ENCODE measurements at places on chromosomes 1 and 21. TPM values are rescaled to one million over a fixed set of nuclear protein-coding genes. Genes with fewer than 3 reads are reported as not detected.

DNA sequence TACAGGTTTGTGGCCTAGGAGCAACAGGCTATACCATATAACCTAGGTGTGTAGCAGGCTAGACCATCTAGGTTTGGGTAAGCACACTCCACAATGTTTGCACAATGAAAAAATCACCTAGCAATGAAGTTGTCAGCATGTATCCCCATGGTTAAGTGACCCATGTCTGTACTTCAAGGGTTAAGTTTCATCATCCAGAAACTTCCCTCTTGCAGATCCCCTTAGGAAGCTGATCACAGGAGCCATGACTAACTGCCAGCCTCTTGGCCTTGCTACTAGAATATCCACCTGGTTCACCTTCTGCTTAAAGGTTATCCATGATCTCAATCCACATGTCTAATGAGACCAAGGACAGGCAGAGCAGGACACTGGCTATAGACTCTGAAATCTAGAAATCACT, 3.5 kb upstream of the UBXN10 start:
- no peak for DNase-seq

DNA sequence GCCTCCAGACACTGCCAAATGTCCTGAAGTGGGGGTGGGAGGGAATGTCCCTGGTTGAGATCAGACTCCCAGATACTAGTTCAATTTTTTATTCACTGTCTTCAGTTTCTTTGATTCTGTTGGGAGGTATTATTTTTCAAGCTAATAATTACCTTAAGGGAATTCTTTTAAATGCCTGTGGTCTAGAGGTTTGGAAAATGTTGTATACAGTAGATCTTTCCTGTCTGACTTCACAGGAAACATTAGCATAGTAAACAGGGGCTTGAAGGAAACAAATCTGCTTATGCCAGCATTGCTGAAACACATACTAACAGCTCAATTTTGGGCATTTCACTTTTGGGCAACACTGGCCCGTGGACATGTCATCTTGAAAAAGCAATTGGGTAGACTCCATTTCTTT, 84.3 kb upstream of the HP1BP3 start:
- no peak for DNase-seq

DNA sequence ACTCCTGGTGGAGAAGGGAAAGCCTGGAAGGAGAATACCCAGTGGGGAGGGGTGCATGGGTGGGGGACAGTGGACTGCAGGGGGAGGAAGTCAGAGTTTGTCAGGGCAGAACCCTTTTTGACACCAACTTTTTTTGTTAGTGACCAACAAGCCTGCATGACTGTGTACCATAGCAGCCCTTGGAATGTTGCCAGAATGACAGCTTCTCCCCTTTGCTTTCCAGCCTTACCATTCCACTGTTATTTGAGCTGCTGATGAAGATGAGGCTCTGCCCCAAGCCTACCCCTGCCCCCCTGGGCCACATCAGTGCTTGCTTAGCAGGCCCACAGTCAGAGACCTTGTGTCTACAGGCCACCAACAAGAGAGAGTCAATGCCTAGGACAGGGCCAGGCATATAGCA, 341.2 kb downstream of the HHAT start:
- DNase-seq: no peak

DNA sequence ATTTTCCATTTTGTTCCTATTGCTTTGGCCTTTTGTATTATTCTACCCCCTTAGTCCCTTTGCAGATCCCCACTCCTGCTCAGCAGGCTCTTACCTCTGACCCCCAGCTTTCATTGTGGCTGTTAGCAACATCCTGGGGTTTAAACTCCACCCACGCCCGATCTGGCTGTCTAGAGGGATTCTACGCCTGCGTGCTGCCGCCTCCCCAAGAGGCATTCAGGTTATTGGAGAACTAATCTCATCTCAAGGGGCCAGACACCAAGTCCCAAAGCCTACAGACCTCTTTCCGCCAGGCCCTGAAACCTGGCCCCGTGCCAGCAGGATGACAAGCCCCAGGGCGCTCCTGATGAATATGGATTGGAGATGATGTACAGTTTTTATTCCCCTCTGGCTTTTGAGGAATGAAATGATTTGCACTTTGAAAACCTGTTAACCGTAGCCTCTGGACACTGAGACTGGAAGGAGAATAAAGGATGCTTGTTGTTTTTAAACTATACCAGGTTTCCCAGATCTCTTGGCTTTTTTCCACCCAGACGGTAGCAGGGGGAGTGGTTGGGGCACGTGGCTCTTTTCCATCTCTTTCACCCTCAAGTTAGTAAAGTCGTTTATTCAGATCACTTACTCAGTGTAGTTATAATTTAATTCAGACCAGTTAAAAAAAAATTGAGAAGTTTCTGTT, 14.5 kb upstream of the IKBKE start:
- no peak for DNase-seq

DNA sequence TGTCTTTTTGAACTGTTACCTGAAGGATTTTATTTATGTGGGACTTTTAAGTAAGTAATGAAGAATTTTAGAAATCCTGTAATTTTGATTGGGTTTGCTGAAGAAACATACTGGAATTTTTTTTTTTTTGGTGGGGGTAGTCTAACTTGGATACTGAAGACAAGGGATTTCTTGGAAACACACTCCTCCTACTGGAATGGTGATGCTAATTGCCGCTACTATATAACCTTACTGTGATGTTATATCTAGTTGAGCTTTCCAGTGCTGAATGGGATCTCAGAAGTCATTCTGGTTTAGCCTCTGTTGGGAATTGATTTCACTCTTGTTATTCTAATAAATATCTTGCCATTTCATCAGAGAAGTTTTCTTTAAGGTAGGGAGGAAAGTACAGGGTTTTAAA, 8.4 kb downstream of the PPP2R5A start:
- DNase-seq: no peak

GRCh38 chr1:223264983-223265908, 98.7 kb downstream of the SUSD4 start:
- DNase-seq: no peak

- DNase-seq: no peak
Measured at GRCh38 chr1:116671072-116671760, 3.7 kb upstream of the IGSF3 start.

DNA sequence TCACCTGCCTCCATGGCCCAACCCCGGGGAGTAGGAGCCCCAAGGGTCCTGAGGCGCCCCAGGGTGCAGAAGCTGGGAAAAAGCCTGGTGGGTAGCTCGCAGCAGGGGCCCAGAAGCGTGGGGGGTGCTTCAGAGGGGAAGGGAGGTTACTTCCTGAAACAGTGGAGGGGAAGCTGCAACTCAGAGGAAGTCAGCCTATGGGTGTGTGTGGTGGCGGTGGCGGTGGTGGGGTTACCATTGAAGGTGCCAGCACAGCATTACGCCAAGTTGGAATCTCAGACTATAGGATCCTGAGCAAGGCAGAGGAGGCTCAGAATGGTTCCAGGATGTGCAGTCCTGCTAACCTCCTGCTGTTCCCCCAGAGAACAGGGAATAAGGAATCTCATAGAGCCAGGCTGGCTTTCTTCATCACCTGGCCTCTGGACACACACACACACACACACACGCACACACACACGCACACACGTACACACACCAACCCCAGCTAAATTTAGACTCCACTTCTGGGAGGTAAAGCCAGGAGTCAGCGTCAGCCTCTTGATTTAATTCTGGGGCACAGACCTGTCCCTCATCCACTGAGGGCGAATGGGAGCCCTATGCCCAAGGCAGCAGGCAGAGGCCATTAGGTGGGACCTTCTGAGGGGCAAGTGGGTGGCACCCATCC, 1.3 kb downstream of the DENND4B start:
- DNase-seq: peak; percentile 64

DNA sequence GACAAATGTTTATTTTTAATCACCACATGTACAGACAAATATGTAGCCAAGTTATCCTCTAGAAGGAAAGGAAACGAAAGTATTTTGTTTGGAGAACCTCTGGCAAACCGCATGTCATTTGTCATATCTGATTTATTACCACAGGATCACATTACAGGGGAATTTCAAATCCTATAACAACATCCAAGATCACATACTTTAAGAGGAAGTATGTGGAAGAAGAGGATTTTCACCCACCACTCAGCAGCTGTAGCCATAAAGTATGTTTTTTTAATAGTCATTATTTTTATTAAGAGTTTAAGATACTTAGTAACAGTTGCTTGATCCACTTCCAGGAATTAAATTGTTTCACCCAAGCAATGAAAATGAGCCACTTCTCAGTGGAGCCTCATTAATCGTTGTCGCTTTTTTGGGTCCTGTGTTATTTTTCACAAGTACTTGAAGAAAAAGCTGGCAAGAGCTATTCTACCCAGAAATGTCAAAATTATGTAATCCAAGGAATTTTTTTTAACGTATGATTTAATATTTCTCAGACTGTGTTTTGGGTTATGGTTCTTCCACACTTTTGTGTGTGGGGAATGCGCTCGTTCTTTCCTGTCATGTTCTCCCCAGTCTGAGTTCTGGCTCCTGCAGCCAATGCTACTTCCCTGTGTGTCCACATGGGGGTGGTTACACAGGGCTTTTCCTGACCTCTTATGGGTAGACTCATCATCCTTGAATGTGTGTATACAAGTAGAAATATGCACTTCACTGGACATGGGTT, 6.9 kb downstream of the SERTAD4 start:
- DNase-seq: no peak

DNA sequence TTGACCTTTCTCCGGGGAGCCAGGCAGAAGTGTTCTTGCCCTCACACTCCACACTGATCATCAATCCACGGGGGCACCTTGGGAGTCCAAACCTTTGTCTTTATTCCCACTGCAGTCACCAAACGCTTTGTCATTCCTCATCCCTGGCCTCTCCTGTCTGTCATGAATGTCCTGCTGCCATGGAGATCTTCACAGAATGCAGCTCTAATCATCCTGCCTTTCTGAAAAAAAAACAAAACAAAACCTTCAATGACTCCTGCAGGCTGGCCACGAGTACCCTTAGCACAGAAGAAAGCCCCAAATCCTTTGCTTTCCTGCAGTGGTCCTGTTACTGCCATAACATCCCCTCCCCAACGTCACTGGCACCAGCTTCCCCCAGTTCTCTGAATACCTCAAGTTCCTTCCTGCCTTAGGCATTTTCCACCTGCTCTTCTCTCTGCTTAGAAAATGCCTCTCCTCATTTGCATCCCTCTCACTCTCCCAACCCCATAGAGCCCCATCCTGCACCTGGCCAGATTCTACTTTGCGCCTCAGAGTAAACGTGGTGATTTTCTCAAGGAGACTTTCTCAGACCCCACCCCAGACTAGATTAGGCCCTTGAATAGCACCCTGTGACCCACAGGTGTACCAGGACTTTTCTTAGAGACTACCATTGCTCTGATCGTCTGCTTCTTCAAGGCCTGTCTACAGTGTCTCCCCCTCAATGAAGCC, 131.2 kb downstream of the AK5 start:
- DNase-seq: no peak

- peak; percentile 85 for DNase-seq
Measured at GRCh38 chr1:28437924-28438699, 67.7 kb upstream of the RCC1 start.

DNA sequence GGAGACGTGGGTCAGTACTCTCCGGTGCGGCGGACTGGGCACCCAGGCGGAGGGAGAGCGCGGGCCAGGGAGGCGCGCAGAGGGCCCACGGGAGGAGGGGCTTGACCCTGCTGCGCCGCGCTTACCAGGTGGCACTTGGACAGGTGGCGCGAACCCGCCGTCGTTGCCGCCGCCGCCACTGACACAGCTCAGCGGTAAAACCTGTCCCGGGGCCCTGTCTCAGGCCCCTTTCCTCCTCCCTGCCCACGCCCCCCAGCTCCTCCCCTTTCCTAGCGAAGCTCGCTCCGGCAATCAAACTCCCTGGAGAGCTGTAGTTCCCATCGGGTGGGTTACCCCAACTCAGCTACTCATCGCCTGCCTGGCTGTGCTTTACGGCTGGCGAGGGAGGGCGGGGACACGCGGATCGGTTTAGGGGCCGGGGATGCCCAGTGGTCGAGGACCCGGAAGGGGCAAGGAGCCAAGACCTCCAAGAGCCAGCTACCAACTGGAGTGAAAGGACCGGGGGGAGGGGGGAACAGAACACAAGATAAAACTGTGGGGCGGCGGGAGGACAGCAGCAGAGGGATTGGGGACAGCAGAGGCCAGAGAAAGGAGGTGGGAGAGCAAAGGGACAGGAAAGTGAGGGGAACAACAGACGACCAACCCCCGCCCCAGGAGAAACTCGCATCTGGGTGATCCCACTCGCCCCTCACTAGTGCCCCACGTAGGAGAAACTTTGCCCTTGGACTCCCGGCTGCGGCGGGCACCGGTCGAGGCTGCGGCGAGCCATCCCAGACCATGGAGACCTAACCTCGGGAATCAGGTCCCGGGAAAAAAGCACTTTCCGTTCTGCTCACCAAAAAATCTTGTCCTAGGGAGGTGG, 2.9 kb downstream of the GFI1 start:
- no peak for DNase-seq

Gene RNU1-1
- total RNA-seq: 1,159 TPM

GRCh38 chr1:15330028-15330427, 79.7 kb upstream of the EFHD2 start:
- DNase-seq: no peak

- no peak for DNase-seq
Measured at GRCh38 chr1:152756872-152757271, 953 bp upstream of the KPRP start.

GRCh38 chr1:72284348-72285073, 2.2 kb upstream of the NEGR1 start:
- DNase-seq: no peak

DNA sequence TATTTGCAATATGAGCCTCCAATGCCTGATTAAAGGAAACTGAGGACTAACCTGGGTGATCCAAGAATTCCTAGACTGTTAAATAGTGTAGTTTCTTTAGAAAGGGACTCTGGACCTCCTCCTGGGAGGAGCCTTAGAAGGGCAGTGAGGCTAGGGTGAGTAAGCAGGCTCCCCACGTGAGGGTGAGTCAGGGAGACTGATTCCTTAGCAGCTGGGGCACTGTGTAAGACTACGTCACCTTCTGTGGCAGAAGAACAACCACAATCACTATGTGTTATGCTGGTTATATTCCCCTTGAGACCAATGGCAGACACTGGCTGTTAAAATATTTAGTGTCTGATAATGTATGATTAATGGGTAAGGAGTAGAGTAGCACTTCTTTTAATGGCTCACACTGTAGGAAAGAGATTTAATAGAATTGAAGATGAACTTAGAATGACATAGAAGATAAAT, 53.3 kb upstream of the SYT14 start:
- no peak for DNase-seq

DNA sequence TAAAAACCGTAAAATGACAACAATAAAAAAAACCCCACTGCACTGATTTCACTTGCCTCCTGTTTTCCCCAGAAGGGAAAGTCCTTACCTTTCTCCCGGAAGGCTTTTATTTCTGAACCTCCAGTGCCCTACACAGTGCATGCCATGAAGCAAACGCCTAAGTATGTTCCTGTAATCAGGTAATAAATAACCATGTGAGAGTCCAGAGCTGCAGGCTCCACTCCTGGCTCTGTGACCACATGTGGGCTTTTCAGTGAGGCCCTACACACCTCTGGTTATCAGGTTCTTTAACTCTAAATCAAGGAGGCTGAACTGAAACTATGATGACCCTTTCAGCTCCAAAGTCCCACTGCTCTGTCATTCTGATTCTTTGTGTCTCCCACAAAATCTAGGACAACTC, 20.8 kb upstream of the NR5A2 start:
- DNase-seq: no peak

GRCh38 chr1:57736940-57737339, 313.1 kb upstream of the DAB1 start:
- DNase-seq: no peak

- no peak for DNase-seq
Measured at GRCh38 chr1:237171454-237172117, 129.6 kb downstream of the RYR2 start.

Gene PUM1
- 51.2 TPM for total RNA-seq

Gene URB2
- total RNA-seq: 3.0 TPM

Data from left lobe of liver (tissue), 2 donors.